Skeletal muscle cell (primary cell): ENCODE measurements at places on chromosomes 11 and 22.

DNA sequence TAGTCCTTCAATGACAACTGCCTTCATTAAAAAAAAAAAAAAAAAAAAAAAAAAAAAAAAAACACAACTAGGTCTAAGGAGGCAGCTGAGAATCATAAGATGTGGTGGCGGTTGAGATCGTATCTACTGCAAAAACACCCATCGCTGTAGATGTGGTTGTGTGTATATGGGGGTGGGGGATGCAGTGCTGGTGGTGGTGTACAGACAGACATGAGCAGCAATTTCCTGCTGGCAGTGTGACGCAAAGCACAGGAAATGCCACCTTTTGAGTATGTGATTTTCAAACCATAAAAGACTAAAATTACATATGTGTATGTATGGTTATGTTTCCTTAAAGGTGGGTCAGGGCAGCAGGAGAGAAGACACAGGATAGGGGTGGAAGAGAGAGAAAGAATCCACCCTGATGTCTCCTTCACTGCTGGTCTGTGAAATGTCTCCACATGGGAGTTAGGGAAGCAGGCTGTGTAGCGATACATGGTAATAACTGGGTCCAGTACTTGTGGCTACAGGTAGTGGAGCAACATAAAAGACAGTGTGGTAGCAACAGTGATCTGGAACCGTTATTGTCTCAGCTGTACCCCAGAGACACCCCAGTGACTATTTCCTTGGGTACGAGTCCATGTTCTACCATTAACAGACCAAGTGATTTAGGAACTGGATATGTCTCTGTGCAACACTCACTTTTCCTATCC is 57.9 kb downstream of the SYTL2 start:
- DNase-seq: no peak

DNA sequence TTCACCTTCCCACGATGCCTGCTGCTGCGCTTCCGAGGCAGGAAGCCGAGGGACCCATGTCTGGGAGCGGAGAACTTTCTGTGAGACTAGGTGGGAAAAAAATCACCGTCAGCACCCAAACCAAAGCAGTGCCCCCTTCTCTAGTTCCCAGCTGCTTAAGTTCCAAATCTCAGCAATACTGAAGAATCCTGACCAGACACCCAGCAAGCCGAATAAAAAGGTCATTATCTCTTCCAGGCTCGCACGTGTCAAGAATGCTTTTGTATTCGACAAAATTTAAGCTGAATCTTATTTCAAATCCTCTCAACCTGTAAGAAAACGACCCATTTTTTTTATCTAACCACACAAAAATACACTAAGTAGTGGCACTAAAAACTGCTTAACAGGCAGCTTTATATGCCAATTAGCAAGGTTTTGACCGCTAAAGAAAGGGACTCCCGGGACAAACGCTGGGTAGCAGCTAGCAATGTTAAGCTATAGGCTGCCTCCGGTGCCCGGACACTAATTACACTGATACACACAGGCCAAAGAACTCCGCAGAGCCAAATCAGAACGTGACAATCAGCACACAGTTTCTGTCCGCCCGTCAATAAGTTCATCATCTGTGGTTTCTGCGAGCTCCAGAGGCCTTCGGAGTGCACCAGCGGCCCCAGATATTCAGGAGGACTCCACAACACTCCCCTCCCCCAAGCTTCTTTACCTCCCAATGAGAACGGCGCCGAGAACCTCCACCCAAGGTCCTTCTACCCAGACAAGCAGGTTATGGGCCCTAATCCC is 728 bp downstream of the RPL3 start:
- no peak for DNase-seq

GRCh38 chr11:8830641-8831040 is 80.3 kb upstream of the AKIP1 start:
- DNase-seq: no peak

GRCh38 chr11:130129922-130130321 is 29.7 kb upstream of the ST14 start:
- no peak for DNase-seq

DNA sequence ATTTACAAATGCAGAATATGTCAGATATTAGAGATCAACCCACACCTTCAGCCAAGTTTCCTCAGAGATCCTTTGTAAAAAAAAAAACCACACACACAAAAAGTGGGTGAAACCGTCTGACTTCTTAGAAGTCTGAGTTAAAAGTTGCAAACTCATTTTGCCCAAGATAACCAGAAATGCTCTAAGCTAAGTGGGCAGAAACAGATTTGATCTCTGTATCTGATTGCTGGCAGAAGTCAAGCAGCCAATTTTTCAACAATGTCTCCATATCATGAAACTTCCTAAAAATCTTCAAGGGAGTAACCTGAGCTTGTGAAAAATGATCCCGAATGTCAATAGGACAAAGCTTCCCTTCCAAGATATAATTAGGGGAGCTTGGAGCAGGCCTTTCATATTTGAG is 28.6 kb upstream of the ATXN10 start:
- no peak for DNase-seq

DNA sequence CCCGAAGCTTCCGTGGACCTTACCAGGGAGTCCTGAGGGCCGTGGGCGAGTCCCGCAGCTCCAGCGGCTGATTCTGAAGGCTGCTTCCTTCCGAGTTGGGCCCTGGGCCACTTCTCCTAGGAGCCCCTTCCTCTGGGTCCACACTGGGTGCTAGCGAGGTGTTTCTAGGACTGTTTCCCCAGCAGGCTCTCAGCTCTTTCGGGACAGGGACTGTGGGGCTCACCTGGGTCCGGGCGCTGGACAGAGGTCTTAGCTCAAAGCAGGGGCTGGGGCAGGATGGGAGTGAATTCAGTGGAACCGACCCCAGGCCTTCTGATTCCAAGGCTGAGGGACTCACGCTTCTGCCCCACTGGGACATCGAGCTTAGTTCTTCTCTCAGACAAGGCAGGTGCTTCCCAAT is 29.3 kb upstream of the CSNK1E start:
- DNase-seq: no peak

GRCh38 chr22:49751966-49752597 is 75.6 kb downstream of the BRD1 start:
- no peak for DNase-seq
